ENCODE measurements at places on chromosomes 4 and X.

- no peak for DNase-seq
Measured at GRCh38 chrX:35076061-35076460, 133.5 kb downstream of the FAM47B start.

DNA sequence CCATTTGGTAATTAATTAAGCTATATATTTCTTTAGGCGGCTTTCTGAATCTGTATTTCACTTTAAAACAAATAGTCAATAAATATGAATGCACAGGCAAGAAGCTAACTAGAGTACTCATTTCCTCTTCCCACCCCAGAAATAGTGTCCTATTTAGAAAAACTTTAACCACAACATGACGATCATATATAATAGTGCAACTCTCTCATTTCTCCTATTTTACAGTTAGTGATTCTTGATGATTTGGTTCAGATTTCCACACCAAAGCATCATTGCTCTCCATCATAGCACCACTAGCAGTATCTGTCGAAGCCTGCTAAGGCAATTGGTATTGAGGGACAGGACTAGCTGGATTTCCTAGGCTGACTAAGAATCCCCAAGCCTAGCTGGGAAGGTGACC, 184.0 kb upstream of the GALNTL6 start:
- no peak for DNase-seq

- peak; percentile 1 for DNase-seq
Measured at GRCh38 chr4:56466910-56467283, 520 bp upstream of the SRP72 start.

DNA sequence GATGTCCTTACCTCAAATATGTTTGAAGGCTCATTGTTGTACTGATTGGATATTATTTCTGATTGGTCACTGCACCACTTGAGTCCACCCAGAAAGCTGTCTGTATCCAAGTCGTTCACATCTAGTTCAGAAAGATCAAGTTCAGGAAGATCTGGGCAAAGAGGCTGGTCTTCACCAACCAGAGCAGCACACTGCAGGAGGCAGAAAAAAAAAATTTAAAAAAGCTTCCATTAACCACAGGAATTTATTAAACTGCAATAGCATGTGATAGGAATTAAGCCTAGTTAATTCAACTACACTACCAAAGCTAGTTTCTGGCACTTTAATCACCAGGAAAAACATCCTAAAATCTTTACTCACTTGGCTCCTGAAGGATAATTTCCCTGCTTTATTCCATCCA, 5.1 kb downstream of the PPARGC1A start:
- DNase-seq = no peak

- no peak for DNase-seq
Measured at GRCh38 chr4:176671532-176671931, 121.2 kb downstream of the VEGFC start.

GRCh38 chrX:68079961-68080360, 353.3 kb downstream of the OPHN1 start:
- DNase-seq = no peak

DNA sequence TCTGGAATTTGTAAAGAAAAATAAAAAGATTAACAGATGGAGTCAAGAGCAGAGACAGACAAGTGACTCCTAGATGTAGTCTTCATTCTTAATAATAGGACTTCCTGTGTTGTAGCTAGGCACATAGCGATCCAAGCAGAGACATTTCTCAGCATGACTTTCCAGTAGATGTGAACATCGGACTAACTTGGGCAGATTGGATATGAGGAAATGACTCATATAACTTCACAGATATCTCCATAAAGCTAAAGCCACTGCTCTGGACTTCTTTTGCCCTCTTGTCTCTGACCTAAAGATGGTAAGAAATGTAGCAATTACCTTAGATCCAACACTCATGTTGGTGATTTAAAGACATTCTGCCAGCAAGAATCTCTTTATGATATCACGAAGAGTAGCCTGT, 131.7 kb downstream of the EPHA5 start:
- peak; percentile 2 for DNase-seq

- DNase-seq = no peak
Measured at GRCh38 chr4:87865960-87866598, 33.3 kb downstream of the MEPE start.

GRCh38 chr4:80294206-80294605, 27.7 kb downstream of the FGF5 start:
- no peak for DNase-seq

DNA sequence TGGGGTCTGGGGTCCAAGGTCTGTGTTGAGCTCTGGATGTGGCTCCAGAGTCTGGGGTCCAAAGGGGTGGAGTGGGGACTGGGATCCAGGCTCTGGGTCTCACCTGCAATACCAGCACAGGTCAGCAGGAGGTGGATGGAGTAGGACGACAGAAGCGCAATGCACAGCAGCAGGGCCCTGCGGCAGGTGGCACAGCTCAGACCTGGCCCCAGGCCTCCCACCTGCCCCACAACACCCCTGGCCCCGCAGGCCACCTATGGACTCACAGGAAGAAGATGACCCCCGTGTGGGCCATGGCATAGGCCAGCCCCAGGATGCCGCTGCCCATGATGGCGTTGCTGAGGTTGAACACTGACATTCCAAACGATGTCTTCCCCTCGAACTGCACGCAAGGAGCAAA, 3.4 kb downstream of the SLC38A5 start:
- no peak for DNase-seq

DNA sequence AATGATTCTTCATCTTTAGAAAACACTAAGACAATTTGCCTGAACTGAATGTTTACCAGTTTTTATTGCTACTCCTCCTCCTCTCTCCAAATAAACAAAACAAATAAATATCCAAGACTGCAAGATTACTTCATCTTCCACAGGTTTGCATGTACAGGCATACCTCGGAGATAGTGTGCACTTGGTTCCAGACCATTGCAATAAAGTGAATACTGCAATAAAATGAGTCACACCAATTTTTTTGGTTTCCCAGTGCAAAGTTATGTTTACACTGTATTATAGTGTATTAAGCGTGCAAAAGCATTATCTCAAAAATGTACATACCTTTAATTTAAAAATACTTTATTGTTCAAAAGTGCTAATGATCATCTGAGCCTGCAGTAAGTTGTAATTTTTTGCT, 53.3 kb downstream of the FBXL5 start:
- DNase-seq = no peak

- no peak for DNase-seq
Measured at GRCh38 chrX:145729635-145730034, 88.0 kb upstream of the SLITRK2 start.

Measured in HTR-8/SVneo (cell line).